ENCODE measurements at places on chromosomes 1 and 21. TPM values are rescaled to one million over a fixed set of nuclear protein-coding genes. Genes with fewer than 3 reads are reported as not detected.

CFAP141 gene
- total RNA-seq, result not detected

LCE1C gene
- total RNA-seq, result not detected

KCNQ4 gene
- 1.5 TPM for total RNA-seq

PYCR2 gene
- 125 TPM for total RNA-seq

RGS8 gene
- not detected for total RNA-seq

DNA sequence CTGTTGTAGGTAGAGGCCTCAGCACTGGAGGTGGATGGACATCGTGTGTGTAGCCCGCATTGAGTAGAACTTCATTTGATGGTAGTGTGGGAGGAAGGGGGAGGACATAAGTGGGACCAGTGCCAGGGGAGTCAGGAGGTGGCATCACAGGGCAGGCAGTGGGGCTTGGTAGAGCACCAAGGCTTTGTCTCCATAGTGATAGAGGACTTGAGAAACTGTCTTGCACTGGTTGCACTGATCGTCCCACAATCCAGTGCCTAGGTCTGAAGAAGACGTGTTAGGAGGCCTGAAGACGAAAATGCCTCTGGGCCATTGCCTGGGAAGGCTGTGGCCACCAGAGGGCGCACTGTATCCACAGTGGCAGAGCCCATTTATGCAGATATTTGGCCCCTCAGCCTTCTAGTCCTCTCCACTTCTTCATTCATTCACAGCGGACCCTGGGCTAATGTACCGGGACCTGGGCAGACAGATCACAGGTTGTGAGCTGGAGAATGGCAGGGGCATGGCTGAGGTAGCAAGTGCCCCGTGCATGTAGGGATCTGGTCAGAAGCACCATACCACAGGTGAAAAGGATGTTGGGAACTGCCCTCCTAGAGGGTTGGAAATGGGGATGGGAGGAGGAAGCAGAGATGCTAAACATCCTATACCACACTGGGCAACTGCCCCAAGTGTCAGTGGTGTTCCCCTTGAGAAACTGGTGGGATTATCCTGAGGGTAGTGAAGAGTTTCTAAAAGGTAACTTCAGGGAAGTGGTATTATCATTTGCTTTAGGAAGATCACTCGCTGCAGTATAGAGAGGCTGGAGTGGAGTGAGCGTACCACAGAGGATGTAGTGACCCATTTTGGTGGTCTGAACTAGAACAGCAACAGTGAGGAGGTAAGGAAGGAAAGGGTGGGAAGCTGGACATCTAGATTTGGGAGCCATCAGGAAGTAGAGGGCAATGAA, 95.3 kb downstream of the PIK3R3 start:
- DNase-seq, result peak; percentile 89
- no peak overlapping the region for H3K27ac ChIP-seq
- H3K4me1 ChIP-seq, result peaks cover 1% of the 10 kb centered on the region
- no peaks in the 10 kb centered on the region for H3K36me3 ChIP-seq
- no peak overlapping the region for H3K4me3 ChIP-seq
- no peaks in the 10 kb centered on the region for H3K27me3 ChIP-seq

DNA sequence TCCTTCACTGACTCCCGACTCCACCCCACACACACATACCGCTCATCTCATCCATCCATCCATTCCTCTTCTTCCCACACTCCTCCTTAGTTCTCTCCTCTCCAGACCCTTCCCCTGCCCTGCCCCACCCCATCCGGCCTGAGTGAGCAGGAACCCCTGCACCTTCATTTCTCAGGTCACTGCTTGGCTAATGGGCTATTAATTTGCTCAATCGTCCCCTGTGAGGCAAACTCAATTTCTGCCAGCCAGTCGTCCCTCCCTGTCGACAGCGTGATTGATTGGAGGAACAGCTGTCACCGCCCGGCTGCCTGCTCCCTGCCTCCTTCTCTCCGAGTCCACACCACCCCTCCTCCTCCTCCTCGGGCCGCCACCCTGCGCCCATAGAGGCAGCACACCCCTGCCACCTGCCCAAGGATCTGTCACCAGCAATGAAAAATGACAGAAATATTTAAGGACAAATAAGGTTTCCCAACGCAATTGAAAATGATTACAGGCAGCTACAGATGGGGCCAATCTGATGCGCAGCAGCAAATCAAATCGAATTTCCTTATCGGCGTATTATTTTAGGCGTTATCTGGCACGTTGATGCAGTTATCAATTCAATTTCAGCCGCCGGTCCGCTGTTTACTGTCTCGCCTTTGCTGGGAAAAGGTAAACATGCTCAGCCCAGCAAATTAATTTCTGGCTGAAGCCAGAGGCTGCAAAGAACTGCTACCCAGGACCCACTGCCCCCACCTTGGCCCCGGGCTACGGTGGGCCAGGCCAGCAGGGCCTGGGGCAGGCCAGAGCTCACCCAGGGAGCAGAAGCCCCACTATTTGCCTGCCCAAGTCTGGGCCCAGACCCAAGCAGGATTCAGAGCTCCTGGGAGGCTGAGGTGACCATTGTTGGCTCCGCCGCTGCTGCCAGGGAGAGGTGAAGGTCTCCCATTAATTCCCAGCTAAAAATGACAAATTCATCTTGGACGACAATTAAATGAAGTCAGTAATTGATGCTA, 71.3 kb downstream of the TMEM53 start:
- H3K4me1 ChIP-seq, result no peaks in the 10 kb centered on the region
- no peak overlapping the region for H3K4me3 ChIP-seq
- no peaks in the 10 kb centered on the region for H3K36me3 ChIP-seq
- peaks cover 2% of the 10 kb centered on the region for H3K27me3 ChIP-seq

- no peaks in the 10 kb centered on the region for H3K36me3 ChIP-seq
- H3K4me3 ChIP-seq, result no peak overlapping the region
- no peak overlapping the region for H3K27ac ChIP-seq
- DNase-seq, result no peak
These were observed 186.5 kb downstream of the DYRK1A start for GRCh38 chr21:37553078-37553481.

DNA sequence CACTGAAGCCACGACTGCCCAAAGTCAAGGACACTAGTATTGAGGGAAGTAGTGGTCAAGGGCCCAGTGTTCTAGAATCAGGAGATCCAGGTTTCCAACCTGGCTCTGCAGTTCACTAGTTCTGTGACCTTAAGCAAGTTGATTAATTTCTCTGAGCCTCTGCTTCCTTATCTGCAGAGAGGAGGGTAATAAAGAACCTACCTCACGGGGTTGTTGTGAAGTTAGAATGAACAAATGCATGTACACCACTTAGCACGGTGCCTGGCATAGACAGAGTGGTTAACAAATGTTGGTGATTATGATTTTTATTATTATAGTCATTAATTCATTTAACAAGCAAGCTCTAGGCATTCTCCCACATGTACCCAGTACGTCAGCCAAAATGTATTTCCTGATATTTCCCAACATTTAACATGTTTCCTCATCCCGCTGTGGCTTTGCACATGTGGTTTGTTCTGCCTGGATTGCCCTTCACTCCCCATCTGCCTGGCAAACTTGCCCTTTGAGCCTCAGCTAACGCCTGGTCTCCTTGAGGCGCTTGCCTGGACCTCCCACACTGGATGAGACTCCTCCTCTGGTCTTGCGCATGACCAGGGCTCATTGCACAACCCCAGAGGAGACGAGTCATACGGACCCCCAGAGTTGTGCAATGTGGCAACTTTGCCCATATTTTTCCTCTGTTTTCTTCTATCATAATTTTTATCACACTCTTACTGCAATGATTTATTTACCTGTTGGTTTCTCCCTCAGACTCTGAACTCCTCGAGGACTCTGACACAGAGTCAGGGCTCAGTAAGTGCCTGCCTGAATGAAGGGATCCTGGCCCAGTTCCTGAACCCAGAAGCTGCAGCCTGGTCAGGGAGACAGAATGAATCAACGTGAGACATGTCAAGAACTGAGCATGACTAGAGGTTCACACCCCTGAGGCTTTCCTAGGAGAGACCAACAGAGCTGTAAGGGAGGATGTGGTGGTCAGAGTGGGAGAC, 20.7 kb upstream of the MFSD2A start:
- H3K36me3 ChIP-seq, result no peaks in the 10 kb centered on the region
- no peak for DNase-seq
- H3K4me3 ChIP-seq, result no peak overlapping the region
- no peak overlapping the region for H3K27ac ChIP-seq

DNA sequence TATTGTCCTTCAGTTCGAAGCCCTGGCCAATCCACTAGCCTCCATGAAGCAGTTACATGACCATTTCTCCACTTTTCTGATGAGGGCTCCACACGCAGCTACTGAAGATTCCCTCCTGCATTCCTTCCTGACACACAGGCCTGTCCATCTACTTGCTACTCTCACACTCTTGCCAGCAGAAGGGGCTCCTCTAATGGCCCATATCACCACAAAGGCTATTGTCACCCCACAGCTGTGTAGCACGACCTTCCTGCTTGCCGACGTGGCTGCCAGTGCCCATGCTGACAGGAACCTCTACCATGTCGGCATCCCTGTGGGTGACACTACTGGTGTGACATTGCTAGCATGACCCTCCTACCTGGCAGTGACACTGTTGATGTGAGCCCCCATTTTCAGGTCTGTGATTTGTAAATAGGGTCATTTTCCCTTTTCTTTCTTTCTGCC, 1528.6 kb upstream of the TPTE start:
- H3K36me3 ChIP-seq, result no peaks in the 10 kb centered on the region
- H3K27ac ChIP-seq, result no peak overlapping the region
- no peaks in the 10 kb centered on the region for H3K27me3 ChIP-seq
- no peak for DNase-seq
- no peak overlapping the region for H3K4me3 ChIP-seq
- no peaks in the 10 kb centered on the region for H3K4me1 ChIP-seq

GRCh38 chr1:228291906-228292608, 84.2 kb downstream of the OBSCN start:
- peaks cover 5% of the 10 kb centered on the region for H3K36me3 ChIP-seq
- DNase-seq, result no peak
- peaks cover 7% of the 10 kb centered on the region for H3K4me1 ChIP-seq
- no peak overlapping the region for H3K4me3 ChIP-seq
- H3K27ac ChIP-seq, result no peak overlapping the region
- no peaks in the 10 kb centered on the region for H3K27me3 ChIP-seq

GRCh38 chr21:46295996-46296752, 10.0 kb downstream of the YBEY start:
- H3K27ac ChIP-seq, result peak overlapping the region; percentile 75
- H3K4me3 ChIP-seq, result peak overlapping the region; percentile 67
